ENCODE measurements at places on chromosomes 13 and 19.

DNA sequence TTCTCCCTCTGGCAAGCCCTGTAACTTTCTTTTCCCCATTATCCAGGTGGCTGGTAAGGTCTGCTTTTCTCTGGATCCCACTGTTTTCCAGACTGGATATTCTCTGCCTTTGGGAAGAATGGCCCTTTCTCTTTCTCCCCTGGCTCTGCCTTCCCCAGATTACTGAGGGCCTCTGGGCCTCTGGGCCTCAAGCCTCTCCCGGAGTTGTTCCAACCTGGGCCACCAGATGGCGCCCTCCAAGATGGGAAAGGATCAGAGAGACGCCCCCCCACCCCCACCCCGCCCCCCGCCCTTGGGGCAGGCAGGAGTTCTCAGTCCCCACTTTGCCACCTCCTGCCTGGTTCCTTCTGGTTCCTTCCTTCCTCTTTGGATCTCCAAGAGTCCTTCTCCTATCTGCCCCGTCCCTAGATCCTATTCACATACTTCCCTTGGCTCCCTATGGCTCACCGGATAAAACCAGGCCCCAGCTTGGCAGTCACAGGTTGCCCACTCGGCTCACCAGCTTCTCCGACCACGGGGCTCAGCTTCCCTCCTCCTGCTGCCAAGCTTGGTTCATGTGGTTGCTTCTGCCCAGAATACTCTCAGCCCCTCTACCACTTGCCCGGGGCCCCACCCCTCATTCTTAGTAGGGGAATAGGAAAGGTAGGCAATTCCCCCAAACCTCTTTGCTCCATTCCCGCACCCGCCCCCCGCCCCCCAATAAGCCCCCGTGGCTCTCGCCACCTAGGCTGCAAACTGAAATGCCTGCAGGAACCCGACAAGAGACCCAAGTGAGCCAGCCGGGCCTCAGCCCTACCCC is 13.1 kb downstream of the EPS8L1 start:
- peak; percentile 71 for DNase-seq

- DNase-seq: peak; percentile 54
These were observed 11.7 kb downstream of the PRR36 start for GRCh38 chr19:7862413-7862951.

DNA sequence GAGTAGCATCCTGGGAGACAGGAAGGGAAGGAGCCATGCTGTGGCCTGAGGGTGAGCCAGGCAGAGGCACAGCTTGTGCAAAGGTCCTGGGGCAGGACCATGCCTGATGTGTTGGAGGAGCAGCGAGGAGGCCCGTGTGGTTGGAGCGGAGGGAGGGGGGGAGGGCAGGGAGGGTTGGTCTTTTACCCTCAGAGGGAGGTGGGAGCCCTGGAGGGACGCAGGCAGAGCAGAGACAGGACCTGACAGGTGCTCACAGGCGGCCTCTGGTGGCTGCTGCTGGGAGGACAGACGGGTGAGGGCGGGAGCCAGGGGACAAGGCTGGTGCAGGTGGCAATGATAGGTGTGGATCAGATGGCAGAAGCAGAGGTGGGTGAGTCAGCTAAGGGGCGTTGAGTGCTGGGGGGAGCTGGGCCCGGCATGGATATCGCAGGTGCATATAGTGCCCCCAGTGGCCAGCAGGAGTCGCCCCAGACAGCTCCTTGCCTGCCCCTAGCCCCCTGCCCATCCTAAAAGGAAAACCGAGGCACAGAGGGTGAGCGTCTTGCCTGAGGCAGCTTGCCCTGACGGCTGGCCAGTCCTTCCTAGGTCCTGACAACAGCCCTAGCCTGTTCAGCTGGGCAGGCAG is 9.8 kb upstream of the GNA15 start:
- peak; percentile 29 for DNase-seq

GRCh38 chr13:95627590-95627989 is 16.9 kb downstream of the DZIP1 start:
- DNase-seq: peak; percentile 72

DNA sequence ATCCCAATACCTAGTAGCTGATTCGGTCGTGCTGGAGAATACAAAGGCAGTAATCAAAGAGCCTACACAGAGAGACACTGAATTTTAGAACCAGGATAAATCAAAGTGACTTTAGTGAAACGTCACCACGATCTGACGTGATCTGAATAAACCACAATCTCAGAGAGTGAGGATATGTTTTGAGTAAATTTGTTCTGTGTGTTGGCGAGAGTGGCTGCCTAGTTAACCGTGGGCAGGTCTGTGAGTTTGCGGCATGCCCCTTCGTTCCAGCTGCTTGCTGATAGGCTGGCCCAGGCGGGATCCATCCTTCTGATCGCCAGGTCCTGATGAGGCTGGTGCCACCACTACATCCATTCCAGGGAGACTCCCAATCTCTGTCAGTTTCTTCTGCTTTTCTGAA is 40.4 kb downstream of the LRCH1 start:
- DNase-seq: no peak

DNA sequence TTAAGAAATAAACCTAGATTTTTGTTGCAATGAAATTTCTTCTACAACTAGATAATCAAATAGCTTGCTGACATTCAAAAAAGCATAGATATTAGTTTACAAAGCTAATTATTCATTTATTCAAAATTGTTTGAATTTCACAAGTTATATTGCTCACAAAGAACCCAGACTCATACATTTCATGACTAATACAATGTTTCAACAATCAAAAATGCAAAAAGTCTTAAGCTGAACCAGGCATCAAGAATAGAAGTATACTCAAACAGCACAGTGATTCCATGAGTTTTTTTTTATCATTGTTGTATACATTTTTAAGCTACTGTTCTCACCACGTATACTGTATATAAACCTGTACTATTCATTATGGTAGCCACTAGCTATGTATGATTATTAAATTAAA is 51.0 kb downstream of the DIAPH3 start:
- DNase-seq: peak; percentile 72

DNA sequence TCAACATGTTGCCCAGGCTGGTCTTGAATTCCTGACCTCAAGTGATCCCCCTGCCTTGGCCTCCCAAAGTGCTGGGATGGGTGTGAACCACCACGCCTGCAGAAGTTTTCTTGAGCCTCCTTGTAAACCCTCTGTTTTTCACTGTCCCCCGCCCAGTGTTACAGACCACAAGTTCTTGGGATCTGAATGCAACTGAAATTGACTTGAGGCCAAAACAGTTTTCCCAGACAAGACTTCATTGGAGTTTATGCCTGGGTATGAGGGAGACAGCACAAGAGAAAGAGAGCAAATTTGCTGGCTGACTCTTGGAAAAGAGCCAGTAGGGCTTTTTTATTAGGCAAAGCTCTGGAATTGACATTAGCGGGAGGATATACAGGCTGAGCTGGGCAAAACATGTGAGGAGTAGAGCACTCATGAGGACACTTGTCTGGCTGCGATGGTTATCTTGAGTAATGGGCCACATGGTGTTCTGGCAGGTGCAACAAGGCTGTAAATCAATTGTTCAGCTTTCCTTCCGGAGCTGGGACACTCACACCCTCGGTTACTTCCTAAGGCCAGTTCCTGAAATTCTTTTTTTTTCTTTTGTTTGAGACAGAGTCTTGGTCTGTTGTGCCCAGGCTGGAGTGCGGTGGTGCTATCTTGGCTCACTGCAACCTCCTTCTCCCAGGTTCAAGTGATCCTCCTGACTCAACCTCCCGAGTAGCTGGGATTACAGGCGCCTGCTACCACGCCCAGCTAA is 12.7 kb upstream of the HNRNPL start:
- DNase-seq: peak; percentile 33

DNA sequence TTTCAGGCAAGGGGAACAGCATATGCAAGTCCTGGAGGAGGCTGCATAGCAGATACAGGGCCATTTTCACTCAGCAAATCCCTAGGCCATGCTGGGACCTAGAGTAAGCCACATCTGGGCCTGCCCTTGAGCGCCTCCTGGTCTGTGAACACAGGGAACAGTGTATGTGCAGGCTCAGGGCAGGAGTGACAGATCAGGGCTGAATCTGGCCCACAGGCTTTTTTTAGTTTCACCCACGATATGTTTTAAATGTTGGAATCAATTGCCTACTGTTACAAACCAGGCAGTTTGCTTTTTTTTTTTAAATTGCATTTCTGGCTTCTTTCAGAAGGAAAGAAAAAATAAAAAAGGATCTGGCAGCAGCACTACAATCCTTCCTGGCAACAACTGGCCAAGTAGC is 1.5 kb upstream of the TMEM145 start:
- DNase-seq: no peak

DNA sequence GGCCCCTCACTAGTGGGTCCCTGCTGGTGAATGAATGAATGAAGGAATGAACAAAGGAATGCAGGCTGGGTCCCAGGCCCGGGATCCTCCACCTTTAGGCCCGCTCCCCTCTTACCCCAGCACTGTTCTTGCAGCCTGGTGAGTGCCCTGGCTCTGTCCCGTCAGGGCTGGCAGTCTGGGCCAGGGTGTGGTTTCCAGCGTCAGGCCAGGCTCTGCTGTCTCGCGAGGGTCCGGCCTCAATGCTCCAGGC is 317 bp downstream of the LYL1 start:
- DNase-seq: no peak

DNA sequence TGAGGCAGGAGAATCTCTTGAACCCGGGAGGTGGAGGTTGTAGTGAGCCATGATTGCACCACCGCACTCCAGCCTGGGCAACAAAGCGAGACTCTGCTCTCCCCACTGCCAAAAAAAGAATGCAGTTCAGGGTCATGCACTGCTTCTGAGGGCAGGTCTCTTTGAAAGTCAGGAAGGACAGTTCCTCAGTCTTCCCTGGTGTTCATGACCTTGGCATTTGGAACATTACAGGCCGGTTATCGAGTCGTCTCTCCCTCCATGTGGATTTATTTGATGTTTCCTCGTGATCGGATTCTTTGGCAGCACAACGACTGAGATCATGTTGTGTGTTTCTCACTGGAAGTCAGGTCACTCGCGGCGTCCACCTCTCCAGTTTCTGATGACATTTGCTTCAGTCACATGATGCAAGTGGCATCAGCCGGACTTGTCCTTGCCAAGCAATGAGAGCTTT is 17.2 kb downstream of the FGF21 start:
- no peak for DNase-seq

GRCh38 chr13:22240716-22241115 is 569.8 kb downstream of the FGF9 start:
- no peak for DNase-seq

DNA sequence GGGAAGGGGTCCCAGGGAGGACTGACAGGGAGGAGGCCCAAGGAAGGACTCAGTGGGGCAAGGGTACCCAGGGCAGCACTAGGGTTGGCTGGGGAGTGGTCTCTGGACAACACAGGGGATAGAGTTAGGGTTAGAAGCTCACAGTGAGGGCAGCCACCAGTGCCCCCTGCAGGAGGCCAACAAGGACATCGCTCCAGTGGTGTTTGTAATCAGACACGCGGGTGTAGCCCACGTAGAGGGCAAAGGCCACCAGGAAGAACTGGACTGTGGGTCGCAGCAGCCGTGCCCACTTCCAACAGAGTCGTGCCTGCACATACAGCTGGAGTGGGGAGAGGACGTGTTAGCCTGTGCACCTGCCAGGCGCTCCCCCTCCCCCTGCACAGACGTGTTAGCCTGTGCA is 9.2 kb downstream of the PLPP2 start:
- no peak for DNase-seq

DNA sequence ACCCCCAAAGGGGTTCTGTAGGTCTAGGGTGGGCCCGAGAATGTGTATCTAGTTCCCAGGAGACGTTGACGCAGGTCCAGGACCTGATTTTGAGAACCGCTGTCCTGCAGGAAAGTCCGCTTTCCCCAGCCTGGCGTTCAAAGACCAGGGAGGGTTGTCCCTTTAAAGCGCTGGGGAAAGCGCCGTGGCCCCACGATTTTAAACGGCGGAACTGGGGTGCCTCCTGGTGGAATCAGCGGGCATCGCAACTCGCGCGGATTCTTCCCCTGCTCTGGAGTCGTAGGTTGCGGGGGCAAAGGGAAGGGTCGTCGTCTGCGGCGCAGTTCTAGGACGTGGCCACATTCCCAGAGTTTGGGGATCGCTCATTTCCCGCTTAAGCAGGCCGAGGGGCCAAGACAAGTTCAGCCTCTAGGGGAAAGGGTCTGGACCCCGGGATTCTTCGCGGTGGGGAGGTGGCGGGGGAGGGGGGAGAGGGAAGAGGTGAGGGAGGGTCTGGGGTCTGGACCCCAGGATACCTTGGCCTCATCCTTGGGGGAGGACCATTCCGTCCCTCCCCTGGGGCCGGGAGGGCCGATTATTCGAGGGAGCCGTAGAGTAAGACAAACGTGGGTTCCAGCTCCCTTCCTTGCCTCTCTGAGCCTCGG is 7.7 kb downstream of the PNMA8B start:
- peak; percentile 72 for DNase-seq

DNA sequence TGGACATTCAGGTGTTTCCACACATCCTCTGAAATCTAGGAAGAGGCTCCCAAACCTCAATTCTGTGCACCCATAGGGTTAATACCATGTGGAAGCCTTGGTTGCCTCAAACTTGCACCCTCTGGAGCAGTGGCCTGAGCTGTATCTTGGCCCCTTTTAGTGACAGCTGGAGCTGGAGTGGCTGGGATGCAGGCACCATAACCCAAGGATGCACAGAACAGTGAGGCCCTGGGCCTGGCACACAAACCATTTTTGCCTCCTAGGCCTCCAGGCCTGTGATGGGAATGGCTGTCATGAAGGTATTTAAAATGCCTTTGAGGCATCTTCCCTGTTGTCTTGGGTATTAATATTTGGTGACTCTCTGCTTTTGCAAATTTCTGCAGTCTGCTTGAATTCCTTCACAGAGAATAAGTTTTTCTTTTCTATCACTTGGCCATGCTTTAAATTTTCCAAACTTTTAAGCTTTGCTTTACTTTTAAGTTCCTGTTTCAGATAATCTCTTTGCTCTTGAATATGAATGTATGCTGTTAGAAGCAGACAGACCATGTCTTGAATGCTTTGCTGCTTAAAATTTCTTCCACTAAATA is 1594.5 kb upstream of the PCDH20 start:
- DNase-seq: no peak

DNA sequence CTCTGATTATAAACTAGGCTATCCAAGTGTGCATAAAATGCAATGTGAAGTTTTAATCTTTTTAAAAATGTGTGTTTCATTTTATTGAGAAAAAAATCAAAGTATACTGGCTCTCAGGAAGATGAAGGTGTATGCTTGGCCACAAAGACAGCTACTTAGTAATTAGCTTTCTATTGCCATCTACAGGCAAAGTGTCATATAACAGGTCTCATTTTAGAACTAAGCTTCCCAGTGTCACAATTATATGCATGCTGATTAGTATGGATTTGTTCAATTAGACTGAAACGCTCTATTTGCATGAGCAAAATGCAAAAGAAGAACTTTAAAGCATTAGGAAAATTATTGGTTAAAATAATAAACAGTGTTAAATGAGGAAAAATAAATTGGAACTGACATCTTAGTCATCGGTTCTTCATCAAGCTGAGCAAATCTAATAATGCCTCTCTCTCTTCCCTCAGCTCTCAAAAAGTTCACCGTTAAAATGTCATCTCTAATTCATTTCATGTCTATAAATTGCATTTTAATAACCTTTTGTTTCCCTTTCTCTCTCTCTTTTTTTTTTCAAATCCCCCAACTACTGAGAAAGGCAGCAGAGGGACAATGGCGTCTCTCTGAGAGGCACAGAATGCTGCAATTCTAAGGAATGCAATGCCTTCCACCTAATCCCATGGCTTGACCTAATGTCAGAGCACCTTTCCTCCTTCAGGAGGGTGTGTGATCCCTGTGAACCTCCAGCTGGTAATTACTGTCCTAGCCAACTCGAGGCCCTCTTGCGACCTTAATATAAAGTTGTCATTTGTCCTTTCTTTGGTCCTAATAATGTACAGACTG is 313.1 kb upstream of the MAB21L1 start:
- peak; percentile 59 for DNase-seq
